Osteoblast (primary cell): ENCODE measurements at places on chromosomes 1 and 21. TPM values are rescaled to one million over a fixed set of nuclear protein-coding genes. Genes with fewer than 3 reads are reported as not detected.

The DYNLT5 gene
- 1.2 and 1.4 TPM in 2 replicates for total RNA-seq

The C1orf141 gene
- not detected in 2 replicates for total RNA-seq

The DNAJC11 gene
- 26.8 and 29.5 TPM in 2 replicates for total RNA-seq

The NBPF1 gene
- total RNA-seq, result 54.6 and 71.6 TPM in 2 replicates

The ANXA9 gene
- total RNA-seq, result under 0.01 TPM in 2 replicates

The ERICH3 gene
- not detected in 2 replicates for total RNA-seq

The FBLIM1 gene
- 108 and 121 TPM in 2 replicates for total RNA-seq

The CYP4B1 gene
- not detected in 2 replicates for total RNA-seq

The HSD11B1 gene
- total RNA-seq, result 0.88 and 1.8 TPM in 2 replicates

The TPTE gene
- not detected in 2 replicates for total RNA-seq

The SPATA46 gene
- not detected in 2 replicates for total RNA-seq

The RCSD1 gene
- total RNA-seq, result under 0.01 and 0.29 TPM in 2 replicates

The KIAA1614 gene
- 11.8 and 12.7 TPM in 2 replicates for total RNA-seq

The TMPRSS15 gene
- not detected in 2 replicates for total RNA-seq

The HSD3B1 gene
- total RNA-seq, result not detected in 2 replicates

The ATP6V1G3 gene
- total RNA-seq, result 0.36 TPM in 1 of 2 replicates, not detected in the other

The WDR47 gene
- 19.7 and 20.6 TPM in 2 replicates for total RNA-seq

The POU2F1 gene
- total RNA-seq, result 11.6 and 13.6 TPM in 2 replicates

The NES gene
- total RNA-seq, result 0.36 and 1.5 TPM in 2 replicates

The KCNT2 gene
- 6.2 and 10.5 TPM in 2 replicates for total RNA-seq

The MLLT11 gene
- total RNA-seq, result 1.4 and 1.8 TPM in 2 replicates

The OR2T3 gene
- total RNA-seq, result not detected in 2 replicates

The NUP210L gene
- total RNA-seq, result under 0.01 TPM in 2 replicates

The CENPF gene
- total RNA-seq, result 8.3 and 8.5 TPM in 2 replicates

The ANGPTL1 gene
- total RNA-seq, result 12.1 and 15.6 TPM in 2 replicates

The FUCA1 gene
- 31.2 and 34.7 TPM in 2 replicates for total RNA-seq

The TCHH gene
- total RNA-seq, result not detected in 2 replicates

The C1QC gene
- total RNA-seq, result 2.2 TPM in 1 of 2 replicates, not detected in the other

The LEMD1 gene
- not detected in 2 replicates for total RNA-seq

The ALPL gene
- total RNA-seq, result 7.1 and 8.0 TPM in 2 replicates

The DNAI4 gene
- total RNA-seq, result 12.7 and 15.0 TPM in 2 replicates

The SYT6 gene
- total RNA-seq, result 0.29 and 0.36 TPM in 2 replicates

The TRIM67 gene
- total RNA-seq, result 0.29 and 0.36 TPM in 2 replicates

The LCE2C gene
- not detected in 2 replicates for total RNA-seq

The S100A1 gene
- 0.29 TPM in 1 of 2 replicates, not detected in the other for total RNA-seq

The PLA2G2A gene
- total RNA-seq, result not detected in 2 replicates

The ISG15 gene
- 55.4 and 90.5 TPM in 2 replicates for total RNA-seq

The SELE gene
- not detected in 2 replicates for total RNA-seq

The HHIPL2 gene
- 0.72 and 0.88 TPM in 2 replicates for total RNA-seq

The GJA9 gene
- not detected in 2 replicates for total RNA-seq

The CELA3A gene
- total RNA-seq, result not detected in 2 replicates

The F13B gene
- total RNA-seq, result under 0.01 TPM in 1 of 2 replicates, not detected in the other

The HEATR1 gene
- total RNA-seq, result 34.2 and 39.4 TPM in 2 replicates

The PRR9 gene
- not detected in 2 replicates for total RNA-seq

The MUL1 gene
- total RNA-seq, result 31.8 and 37.3 TPM in 2 replicates

The HSD3B2 gene
- not detected in 2 replicates for total RNA-seq

The UBL4B gene
- total RNA-seq, result 1.1 and 1.8 TPM in 2 replicates

The TSPEAR gene
- not detected in 2 replicates for total RNA-seq

The TMPRSS3 gene
- not detected in 2 replicates for total RNA-seq

The DYNLT4 gene
- total RNA-seq, result 0.29 and 0.36 TPM in 2 replicates

The SPRR2E gene
- not detected in 2 replicates for total RNA-seq

The XPR1 gene
- 25.7 and 36.2 TPM in 2 replicates for total RNA-seq

The OXCT2 gene
- total RNA-seq, result 1.1 and 1.2 TPM in 2 replicates

The ZBTB40 gene
- 13.8 and 16.3 TPM in 2 replicates for total RNA-seq

The MIXL1 gene
- 0.29 TPM in 1 of 2 replicates, not detected in the other for total RNA-seq

The S100A8 gene
- total RNA-seq, result not detected in 2 replicates
